Mononuclear cell (primary cell): ENCODE measurements at places on chromosomes 6 and 20. TPM values are rescaled to one million over a fixed set of nuclear protein-coding genes. Genes with fewer than 3 reads are reported as not detected.

The HLA-DQA1 gene
- 12.5 TPM for total RNA-seq

The DDX43 gene
- 1.6 TPM for total RNA-seq

The OR12D3 gene
- not detected for total RNA-seq

The RIMS1 gene
- under 0.01 TPM for total RNA-seq

The DEFB124 gene
- total RNA-seq = not detected

The LRRN4 gene
- total RNA-seq = not detected

The ZC3H12D gene
- total RNA-seq = 50.7 TPM

The NDUFAF5 gene
- total RNA-seq = 32.8 TPM

The CSNK2A1 gene
- total RNA-seq = 54.7 TPM

The CYP21A2 gene
- not detected for total RNA-seq

The PPP1R16B gene
- total RNA-seq = 72.4 TPM

The KCNG1 gene
- 2.3 TPM for total RNA-seq

The SALL4 gene
- total RNA-seq = not detected

The RGS17 gene
- total RNA-seq = not detected

The PAX1 gene
- not detected for total RNA-seq

The TGM3 gene
- 0.10 TPM for total RNA-seq

The MATN4 gene
- total RNA-seq = not detected

The CST5 gene
- total RNA-seq = not detected

The MDC1 gene
- total RNA-seq = 6.4 TPM

The HTR1E gene
- total RNA-seq = not detected

The OXT gene
- not detected for total RNA-seq

The SLC17A1 gene
- total RNA-seq = not detected

The KIF16B gene
- total RNA-seq = 5.8 TPM

The DZANK1 gene
- 0.84 TPM for total RNA-seq

The SMPD2 gene
- total RNA-seq = 22.5 TPM

The DPPA5 gene
- not detected for total RNA-seq

The PTK6 gene
- 0.52 TPM for total RNA-seq
